Activated CD8-positive, alpha-beta memory T cell treated with anti-CD3 and anti-CD28 coated beads for 48 hours (primary cell): ENCODE measurements at places on chromosomes 12 and 14.

DNA sequence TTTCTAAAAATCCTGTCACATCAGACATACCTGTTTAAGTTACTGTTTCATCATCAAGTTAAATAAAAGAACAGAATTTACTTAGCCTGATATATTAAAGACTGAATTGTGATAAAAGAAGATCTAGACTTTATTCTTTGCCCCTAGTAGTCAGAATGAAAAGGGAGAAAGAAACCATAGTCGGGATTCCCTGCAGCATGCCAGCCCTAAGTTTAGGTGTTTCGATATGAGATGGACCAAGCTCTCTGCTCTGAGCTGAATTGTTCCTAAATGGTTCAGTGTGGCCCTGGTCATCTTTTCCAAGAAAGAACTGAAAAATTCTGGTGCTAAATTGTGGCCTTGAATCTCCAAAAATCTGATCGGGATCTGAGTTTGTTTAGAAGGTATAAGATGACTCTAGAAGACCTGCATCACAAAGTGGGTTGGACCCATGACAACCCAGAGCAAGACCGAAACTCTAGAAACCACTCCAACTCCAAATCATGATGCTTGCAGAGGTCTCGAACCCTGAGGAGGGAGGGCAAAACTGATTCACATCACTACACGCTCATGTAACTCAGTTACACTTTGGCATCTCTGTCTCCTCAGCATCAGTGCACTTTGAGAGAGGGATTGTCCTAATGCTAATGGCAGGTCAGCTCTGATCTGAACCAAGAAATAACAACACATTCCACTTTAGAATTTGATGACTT is 15.7 kb downstream of the PTGER2 start:
- DNase-seq: no peak

- no peak for DNase-seq
Observed at GRCh38 chr14:78985668-78986381, 815.7 kb downstream of the NRXN3 start.

DNA sequence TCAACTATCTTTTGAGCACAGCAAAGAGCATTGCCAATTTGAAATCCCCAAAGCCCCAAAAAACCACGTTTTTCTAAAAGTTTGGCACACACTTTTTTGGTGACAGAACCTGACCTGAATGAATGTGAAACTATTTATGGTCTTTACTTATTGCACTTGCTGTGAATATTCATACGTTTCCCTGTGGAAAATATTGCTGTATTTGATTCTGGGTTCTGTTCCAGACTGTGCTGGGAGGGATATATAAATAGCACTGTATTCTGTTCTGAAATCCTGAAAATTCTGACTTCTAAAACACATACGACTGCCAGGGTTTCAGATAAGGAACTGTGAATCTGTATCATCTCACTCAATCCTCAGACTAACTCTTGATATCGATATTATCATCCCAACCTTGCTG is 35.1 kb downstream of the NR1H4 start:
- no peak for DNase-seq

- DNase-seq: no peak
Observed at GRCh38 chr14:95536671-95537070, 1.8 kb downstream of the GLRX5 start.

- no peak for DNase-seq
Observed at GRCh38 chr12:60052483-60052882, 456.7 kb downstream of the SLC16A7 start.

DNA sequence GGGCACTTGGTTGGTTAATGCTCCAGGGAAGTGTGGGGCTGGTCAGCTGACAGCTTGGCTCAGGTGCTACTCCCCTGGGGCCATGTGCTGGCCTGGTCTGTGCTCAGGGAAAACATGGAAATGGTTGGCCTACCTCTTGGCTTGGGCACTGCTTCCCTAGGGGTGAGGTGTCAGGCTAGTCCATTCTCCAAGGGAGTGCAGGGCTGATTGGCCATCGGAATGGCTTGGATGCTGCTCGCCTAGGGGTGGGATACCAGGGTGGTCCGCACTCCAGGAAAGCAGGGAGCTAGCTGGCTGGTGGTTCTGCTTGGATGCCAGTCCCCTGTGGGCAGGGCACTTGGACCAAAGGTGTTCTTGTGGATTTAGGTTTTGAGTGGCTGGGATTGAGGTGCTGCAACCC is 245.7 kb downstream of the RAD51B start:
- DNase-seq: no peak

GRCh38 chr12:12788131-12788530 is 2.7 kb downstream of the APOLD1 start:
- no peak for DNase-seq

- no peak for DNase-seq
Observed at GRCh38 chr12:131442337-131442918, 268.5 kb upstream of the SFSWAP start.

- DNase-seq: no peak
Observed at GRCh38 chr12:25020621-25021243, 71.8 kb upstream of the BCAT1 start.

- DNase-seq: no peak
Observed at GRCh38 chr14:71739273-71739990, 192.8 kb upstream of the RGS6 start.

- DNase-seq: no peak
Observed at GRCh38 chr12:47803191-47803875, 16.4 kb downstream of the HDAC7 start.

DNA sequence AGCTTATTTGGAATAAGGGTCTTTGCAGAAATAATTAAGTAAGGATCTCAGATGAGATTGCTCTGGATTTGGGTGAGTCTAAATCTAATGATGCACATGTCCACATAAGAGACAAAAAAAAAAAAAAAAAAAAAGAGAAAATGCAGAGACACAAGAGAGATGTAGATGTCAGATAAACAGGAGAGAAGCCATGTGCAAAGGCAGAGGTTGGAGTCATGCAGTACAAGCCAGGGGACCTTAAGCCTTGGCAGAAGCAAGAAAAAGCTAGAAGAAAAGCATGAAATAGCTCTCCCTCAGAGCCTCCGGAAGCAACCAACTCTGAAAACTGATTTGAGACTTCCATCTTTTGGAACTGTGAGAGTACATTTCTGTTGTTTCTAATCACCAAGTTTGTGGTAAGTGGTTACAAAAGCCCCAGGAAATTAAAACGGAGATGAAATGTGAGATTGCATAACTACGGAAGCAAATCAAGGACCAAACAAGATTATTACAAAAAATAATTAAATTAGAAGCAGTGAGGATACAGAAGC is 1304.0 kb upstream of the SEL1L start:
- DNase-seq: no peak

DNA sequence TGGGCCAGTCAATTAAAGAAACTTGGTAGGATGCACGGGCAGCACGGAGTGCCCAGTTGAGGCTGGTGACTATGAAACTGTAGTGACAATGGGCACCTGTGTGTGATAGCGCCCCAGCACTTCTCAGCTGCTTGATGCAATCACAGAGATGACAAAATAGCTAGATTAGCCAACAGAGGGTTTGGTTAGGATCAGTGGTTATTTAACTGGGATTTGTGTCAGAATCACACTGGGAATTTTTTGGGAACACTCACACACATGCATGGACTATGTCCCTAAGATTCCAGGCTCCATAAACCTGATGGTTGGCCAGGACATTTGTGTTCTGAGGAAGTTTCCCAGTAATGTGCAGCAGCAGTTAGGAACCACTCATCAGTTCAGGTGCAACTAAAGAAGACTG is 51.2 kb upstream of the DAAM1 start:
- DNase-seq: no peak

- no peak for DNase-seq
Observed at GRCh38 chr12:1093166-1093751, 102.2 kb downstream of the ERC1 start.

DNA sequence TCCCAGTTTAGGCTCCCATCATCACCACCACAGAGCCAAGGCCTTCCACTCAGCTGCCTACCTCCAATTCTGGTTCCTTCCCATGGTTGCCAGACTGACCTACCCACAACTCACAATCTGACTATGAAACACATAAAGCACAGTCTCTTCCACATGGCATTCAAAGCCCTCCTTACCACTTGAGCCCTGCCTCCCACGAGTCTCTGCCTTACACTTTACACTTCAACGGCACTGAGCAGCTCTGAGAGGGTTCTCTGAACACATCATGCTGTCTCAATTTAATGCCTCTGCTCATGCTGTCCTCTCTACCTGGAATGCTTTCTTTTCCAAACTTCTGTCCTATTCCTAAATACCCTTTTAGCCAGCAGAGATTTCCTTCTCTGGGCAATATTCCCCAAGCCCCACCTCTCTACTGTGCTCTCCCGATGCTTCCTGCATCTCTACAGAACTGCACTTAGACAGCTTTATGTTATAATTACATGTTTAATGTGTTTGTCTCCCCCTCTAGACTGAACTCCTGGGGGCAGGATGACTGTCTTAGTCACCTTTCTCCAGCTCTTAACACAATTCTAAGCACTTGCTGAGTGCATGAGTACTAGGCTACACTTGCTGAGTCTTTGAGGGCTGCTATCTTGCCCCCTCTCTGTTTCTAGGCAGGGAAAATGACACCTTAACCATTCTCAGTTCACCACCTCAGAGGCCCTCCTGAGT is 23.5 kb downstream of the FMNL3 start:
- DNase-seq: no peak

DNA sequence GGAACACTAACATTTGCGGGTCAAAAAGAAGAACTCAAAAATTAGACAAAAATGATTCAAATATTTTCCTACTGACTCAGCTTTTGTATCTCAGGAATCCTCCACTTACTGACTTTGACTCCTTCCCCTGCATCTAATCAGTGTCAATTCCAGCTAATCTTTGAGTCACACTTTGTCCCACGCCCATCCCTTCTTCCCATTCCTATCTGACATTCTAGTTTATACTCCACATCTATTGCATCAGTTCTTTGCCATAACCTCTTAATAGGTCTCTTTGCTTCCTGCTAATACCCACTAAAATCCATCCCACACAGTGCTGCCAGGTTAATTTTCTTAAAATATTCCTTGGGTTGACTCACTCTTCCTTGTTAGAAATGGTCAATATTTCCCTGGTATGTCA is 19.1 kb downstream of the BBS10 start:
- DNase-seq: no peak

DNA sequence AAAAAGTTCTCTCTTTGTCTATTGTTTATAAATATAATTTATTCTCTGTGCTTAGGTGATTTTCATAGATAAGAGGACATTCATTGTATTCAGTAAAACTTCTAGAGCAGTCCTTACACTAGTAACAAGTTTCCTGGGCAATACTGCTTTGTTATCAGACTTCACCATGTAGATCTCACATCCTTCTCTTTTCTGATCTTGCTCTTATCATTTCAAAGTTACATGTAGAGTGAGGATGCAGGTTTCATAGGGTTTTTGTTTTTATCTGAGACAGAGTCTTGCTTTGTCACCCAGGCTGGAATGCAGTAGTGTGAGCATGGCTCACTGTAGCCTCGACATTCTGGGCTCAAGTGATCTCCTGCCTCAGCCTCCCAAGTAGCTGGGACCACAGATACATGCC is 789.5 kb downstream of the DIO2 start:
- DNase-seq: no peak

GRCh38 chr12:102484017-102484416 is 3.7 kb upstream of the IGF1 start:
- DNase-seq: no peak

- no peak for DNase-seq
Observed at GRCh38 chr14:40004871-40005500, 572.8 kb upstream of the FBXO33 start.

- DNase-seq: no peak
Observed at GRCh38 chr14:68448252-68448902, 344.5 kb downstream of the ZFP36L1 start.

DNA sequence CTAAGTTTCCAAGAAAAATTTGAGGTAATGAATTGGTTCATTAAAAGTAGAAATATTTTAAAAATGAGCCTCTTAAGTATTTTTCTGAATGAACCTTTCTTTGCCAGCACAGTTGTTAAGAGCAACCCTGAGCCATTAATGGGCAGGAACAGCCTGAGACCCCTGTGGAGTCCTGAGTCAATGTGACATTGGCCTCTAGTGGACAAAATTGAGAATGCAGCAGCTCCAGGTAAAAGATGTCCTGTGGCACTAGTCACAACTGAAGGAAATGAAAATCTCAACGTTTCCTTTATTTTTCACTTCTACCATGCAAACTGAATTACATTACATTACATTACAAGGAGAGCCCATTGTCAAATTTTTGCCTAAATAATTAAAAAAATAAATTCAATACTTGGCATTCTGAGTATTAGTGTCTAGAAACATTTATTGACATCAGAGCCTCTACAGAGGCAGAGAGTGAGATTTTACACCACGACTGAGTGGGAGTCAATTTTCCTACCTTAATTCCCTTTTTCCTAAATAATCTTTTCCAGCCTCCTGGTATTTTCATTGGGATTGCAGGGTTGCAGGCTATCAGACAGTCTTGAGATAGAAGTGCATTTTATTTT is 135.7 kb downstream of the PPM1H start:
- DNase-seq: no peak
